Transverse colon (tissue), 4 donors: ENCODE measurements at places on chromosomes 12 and 14.

DNA sequence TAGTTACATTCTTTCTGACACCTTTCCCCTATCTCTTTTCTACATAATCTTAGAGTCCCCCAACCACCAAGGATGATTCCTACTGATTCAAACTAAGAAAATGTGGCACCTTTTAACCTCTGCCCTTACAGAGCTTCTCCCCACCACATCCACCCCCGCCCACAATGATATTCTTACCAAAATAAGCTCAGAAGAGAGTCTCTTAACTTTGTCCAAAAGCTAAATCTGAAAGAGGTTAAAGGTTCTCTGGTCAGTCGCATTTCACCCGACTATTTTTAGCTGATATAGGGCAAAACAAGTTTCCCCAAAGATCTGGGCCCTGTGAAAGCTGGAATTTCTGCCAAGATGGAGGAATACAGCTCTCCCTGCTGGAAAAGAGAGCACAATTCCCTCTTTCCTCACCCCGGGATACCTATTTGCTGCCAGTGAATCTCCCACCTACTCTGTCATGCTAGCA is 128.6 kb downstream of the ZFP36L1 start:
- peak overlapping the region; percentile 59 for H3K27ac ChIP-seq
- no peak for DNase-seq
- no peak overlapping the region for H3K4me3 ChIP-seq
- H3K36me3 ChIP-seq, result no peaks in the 10 kb centered on the region
- peaks cover 55% of the 10 kb centered on the region for H3K4me1 ChIP-seq

DNA sequence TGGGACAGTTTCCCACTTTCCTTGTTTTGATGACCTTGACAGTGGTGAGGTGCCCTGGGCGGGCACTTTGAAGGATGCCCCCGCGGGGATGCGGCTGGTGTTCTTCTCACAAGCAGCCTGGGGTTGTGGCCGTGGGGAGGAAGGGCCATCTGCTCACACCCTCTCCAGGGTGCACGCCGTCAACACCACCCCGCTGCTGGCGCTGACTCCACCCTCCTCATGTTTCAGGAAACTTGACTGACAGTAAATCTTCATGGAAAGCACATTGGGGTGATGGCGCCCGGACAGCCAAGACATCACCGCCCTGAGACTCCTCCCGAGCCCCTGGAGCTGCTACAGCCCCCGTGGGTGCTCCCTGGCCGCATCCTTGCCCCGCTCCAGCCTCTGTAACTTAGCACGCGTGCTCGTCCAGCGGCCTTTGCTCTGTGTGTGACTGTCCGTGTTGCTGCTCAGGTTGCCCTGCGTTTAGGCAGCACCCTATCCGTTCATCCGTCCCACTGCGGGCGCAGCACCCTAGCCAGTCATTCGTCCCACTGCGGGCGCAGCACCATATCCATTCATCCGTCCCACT is 150.2 kb upstream of the C14orf180 start:
- H3K4me1 ChIP-seq, result no peaks in the 10 kb centered on the region
- no peak for DNase-seq
- no peaks in the 10 kb centered on the region for H3K27me3 ChIP-seq
- no peaks in the 10 kb centered on the region for H3K36me3 ChIP-seq
- H3K4me3 ChIP-seq, result no peak overlapping the region
- H3K27ac ChIP-seq, result no peak overlapping the region

DNA sequence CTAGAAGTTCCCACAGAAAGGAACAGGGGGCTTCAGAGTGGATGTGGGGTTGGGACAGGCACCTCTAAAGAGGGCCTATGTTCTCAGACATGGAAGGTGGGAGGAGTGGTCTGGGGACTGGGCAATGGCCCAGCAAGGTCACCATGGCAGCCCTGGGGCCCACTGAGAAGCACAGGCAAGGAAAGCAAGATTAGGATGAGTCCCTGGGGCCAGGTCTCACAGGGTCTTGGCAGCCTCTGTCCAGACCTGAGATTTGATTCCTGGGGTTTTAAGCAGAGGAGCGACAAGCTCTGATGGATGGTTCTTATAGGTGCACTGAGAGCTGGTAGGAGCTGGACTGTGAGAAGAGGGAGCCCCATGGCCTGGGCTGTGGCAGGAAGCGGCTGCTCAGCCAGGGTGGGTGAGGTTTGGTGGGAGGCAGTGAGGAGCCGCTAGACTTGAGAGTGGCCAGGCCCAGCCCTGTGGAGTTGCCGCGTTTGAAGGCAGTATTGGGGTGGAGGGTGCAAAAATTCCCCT is 44.0 kb downstream of the DLK1 start:
- H3K4me3 ChIP-seq, result no peak overlapping the region
- H3K27ac ChIP-seq, result no peak overlapping the region
- no peaks in the 10 kb centered on the region for H3K36me3 ChIP-seq

GRCh38 chr14:21556378-21557083 is 23.3 kb downstream of the OR10G3 start:
- no peaks in the 10 kb centered on the region for H3K36me3 ChIP-seq
- H3K4me3 ChIP-seq, result no peak overlapping the region
- DNase-seq, result no peak

- H3K36me3 ChIP-seq, result no peaks in the 10 kb centered on the region
- no peak within 1 kb of the TSS for H3K4me3 ChIP-seq
- peak within 1 kb of the TSS; percentile 3 for H3K27ac ChIP-seq
- DNase-seq, result no peak
- no peaks in the 10 kb centered on the region for H3K27me3 ChIP-seq
Measured at GRCh38 chr12:8662593-8662992, at the start of gene MFAP5. TSS of gene MFAP5 (minus strand) at chr12:8662826. CDS start at chr12:8662104, 722 bp downstream.

- no peak for DNase-seq
- H3K27me3 ChIP-seq, result no peaks in the 10 kb centered on the region
- no peaks in the 10 kb centered on the region for H3K4me1 ChIP-seq
- no peak overlapping the region for H3K4me3 ChIP-seq
- no peak overlapping the region for H3K27ac ChIP-seq
- H3K36me3 ChIP-seq, result no peaks in the 10 kb centered on the region
Measured at GRCh38 chr12:60279221-60279620, 683.4 kb downstream of the SLC16A7 start.

DNA sequence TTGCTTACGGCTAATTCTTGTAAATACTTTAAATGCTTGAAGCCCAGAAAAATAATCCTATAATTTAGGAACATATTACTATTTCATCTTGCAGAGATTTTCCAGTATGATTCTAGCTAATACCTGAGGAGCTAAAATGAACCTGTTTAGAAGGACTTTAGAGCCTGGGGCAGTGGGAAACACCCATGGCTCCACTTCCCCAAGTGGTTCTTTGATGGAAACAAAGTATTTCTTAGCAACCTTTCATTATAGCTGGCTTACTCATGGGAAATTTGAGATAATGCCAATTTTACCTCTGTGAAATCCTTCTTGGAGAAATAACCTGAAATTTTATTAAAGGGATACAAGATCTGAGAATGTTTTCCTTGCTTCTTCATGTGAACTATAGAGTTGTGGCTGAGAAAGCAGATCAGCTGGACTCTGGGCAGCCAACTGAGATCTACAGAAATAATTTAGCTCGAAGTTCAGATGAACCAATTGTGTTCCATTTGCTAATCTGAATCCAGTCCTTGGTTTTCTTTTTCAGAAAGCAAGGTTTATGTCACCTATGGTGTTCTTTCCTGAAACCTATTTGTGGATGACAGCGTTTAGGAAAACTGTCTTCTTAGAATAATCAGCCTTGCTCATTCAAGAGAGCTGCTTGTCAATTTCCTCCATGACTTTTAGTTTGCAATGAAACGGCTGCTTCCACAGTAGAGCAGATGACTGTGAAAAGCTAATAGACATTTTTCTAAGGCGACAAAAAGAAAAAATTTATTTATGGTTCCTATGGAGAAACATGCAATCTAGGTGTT is 141.8 kb upstream of the CPM start:
- no peak for DNase-seq
- no peaks in the 10 kb centered on the region for H3K4me1 ChIP-seq
- no peaks in the 10 kb centered on the region for H3K36me3 ChIP-seq
- H3K27ac ChIP-seq, result no peak overlapping the region

DNA sequence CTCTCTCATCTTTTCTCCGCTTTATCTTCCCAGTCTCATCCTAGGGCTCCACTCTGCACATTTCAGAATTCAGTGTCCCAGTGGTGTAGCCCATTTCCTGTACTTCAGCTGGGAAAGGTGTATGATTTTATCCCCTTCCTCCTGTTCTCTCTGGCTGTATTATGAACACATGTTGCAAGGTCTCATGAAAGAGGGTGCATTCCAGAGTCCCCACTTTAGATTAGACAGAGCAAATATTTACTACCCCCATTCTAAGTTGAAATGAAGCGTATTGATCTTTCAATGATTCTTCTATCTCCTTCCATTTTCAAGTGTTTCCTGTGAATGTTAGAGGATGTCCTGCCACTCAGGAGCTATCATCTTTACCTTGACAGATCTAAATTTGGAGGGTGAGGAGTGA is 123.2 kb downstream of the WIF1 start:
- H3K27ac ChIP-seq, result no peak overlapping the region
- no peaks in the 10 kb centered on the region for H3K27me3 ChIP-seq
- no peak overlapping the region for H3K4me3 ChIP-seq

DNA sequence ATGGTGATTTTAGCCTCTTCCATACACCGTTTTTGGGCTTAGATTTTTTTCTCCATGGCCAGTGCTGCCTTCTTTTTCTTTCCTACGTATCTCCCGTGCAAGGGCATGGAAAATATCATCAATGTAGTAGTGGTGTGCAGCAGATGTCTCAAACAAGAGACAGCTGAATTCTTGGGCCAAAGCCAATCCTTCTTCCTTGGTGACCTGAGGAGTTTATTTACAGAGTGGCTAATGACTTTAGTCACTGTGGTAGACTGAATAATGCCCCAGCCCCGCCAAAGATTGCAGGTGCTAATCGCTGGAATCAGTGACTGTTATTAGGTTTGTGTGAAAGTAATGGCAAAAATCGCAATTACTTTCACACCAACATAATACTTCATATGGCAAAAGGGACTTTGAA is 235.5 kb upstream of the NOS1 start:
- DNase-seq, result no peak
- no peaks in the 10 kb centered on the region for H3K4me1 ChIP-seq
- no peaks in the 10 kb centered on the region for H3K36me3 ChIP-seq
- H3K4me3 ChIP-seq, result no peak overlapping the region

GRCh38 chr12:632102-632696 is 31.0 kb downstream of the NINJ2 start:
- H3K27ac ChIP-seq, result peak overlapping the region; percentile 76
- H3K36me3 ChIP-seq, result no peaks in the 10 kb centered on the region
- no peaks in the 10 kb centered on the region for H3K27me3 ChIP-seq
- DNase-seq, result no peak

DNA sequence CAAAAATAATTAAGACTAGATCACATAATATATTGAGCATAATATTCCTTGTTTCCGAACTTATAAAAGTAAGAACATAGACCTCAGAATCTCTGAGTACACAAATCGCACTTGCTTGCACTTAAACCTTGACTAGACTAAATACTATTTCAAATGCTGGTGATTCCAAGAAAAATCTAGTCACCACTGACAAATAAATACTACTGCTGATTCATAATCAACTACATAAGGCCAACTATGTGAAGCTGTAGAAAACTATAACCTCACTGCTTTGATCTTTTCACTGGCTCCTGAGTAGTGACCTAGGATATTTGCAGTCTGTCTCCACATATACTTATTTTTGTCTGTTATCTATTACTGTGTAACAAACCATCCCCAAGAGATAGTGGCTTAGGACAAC is 245.4 kb downstream of the DIO2 start:
- no peak for DNase-seq
- H3K27ac ChIP-seq, result no peak overlapping the region
- no peaks in the 10 kb centered on the region for H3K4me1 ChIP-seq
- H3K27me3 ChIP-seq, result no peaks in the 10 kb centered on the region

GRCh38 chr12:104896146-104896545 is 61.9 kb downstream of the SLC41A2 start:
- H3K4me1 ChIP-seq, result no peaks in the 10 kb centered on the region
- H3K27ac ChIP-seq, result no peak overlapping the region
- no peaks in the 10 kb centered on the region for H3K36me3 ChIP-seq
- H3K27me3 ChIP-seq, result no peaks in the 10 kb centered on the region

- H3K36me3 ChIP-seq, result no peaks in the 10 kb centered on the region
- H3K4me3 ChIP-seq, result no peak overlapping the region
- no peaks in the 10 kb centered on the region for H3K4me1 ChIP-seq
Measured at GRCh38 chr12:52175371-52176350, 16.2 kb downstream of the KRT80 start.

GRCh38 chr12:120662879-120663278 is 22.5 kb downstream of the CABP1 start:
- H3K27ac ChIP-seq, result no peak overlapping the region
- no peaks in the 10 kb centered on the region for H3K36me3 ChIP-seq
- no peak for DNase-seq
- H3K4me1 ChIP-seq, result peaks cover 8% of the 10 kb centered on the region

DNA sequence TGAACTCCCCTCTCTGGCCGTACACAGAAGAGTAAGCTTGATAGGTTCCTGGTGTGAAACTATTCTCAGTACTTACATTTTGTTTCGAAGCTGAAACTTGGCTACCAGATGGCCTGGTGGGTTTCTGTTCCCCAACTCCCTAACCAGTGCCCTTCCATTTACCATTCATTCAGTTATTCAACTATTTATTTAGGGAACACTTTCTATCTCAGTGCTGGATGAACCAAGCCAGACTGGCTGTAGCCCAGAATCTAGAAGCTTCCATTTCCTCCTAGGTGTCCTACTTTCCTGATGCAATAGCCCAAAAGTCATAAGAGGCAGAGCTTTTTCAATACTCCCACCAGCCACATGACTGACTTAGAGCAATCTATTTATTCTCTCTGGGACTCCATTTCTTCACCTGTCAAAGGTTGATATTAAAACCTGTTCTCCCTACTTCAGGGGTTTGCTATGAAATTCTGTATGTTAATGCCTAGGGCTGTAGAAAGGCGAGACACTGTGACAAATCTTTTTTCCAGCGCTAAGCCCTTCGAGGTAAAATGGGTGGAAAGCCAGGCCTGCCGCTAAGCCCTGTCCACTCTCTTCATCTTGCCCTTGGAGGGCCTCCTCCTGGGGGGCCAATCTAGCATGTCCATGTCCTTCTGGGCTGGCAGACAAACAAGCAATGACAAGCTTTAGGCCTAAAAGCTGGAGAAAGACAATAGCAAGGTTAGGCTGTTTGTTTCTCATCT is 8.1 kb upstream of the IRF2BPL start:
- peak overlapping the region; percentile 100 for H3K27ac ChIP-seq
- no peaks in the 10 kb centered on the region for H3K36me3 ChIP-seq
- H3K27me3 ChIP-seq, result no peaks in the 10 kb centered on the region
- H3K4me3 ChIP-seq, result no peak overlapping the region
- no peak for DNase-seq
- H3K4me1 ChIP-seq, result peaks cover 56% of the 10 kb centered on the region

DNA sequence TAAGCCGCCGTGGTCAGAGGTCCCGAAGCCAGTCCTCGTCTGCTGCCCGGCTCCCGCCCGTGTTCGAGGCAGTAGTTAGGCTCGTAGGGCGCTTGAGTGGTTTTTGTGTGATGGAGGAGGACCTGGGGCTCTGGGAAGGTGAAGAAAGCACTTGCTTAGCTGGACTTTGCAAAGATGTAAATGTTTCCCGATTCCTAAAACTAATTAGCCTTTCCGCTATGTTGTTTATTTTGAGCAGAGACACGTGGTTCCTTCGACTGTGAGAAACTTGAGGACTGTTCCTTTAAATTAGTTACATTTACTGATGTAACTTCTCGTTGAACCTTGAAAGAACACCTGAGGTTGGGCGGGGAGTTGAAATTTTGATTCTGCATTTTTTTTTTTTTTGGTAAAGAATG is 33.9 kb downstream of the MIA2 start:
- DNase-seq, result no peak
- H3K4me1 ChIP-seq, result peaks cover 8% of the 10 kb centered on the region
- H3K27me3 ChIP-seq, result no peaks in the 10 kb centered on the region
- H3K27ac ChIP-seq, result peak overlapping the region; percentile 99
- H3K4me3 ChIP-seq, result peak overlapping the region; percentile 85
